ENCODE measurements at places on chromosomes 4 and X.

DNA sequence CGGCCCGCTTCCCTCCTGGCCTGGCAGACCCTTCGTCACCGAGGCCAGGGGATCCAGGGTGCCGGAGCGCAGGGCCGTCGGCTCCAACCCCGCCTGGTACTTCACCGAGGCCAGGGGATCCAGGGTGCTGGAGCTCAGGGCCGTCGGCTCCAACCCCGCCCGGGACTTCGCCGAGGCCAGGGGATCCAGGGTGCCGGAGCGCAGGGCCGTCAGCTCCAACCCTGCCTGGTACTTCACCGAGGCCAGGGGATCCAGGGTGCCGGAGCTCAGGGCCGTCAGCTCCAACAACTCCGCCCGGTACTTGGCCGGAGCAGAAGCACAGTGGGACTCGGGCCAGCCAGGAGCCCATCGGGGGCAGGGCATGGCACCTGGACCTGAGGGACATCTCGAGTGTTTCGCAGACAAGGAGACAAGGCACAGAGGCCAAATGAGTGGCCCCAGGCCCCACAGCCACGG is 85.1 kb downstream of the FAM53A start:
- DNase-seq = no peak

DNA sequence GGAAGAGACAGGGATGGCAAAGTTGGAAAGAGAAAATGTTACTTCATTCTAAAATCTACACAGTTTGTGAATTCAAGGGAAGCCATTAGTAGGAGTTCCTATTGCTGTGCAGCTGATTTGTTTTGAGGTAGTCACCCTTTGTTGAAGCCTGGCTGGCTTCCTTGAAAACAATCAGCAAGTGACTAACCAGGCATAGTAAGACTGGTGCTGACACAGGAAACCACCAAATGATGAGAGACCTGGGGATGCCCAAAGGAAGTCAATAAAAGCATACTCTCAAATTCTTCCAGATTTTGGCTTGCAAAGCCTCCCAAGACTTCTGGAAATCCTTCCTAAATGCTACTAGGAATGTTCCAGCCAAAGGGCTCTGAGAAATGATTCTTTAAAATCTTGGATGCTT is 23.9 kb upstream of the PRDM8 start:
- DNase-seq = peak; percentile 38

DNA sequence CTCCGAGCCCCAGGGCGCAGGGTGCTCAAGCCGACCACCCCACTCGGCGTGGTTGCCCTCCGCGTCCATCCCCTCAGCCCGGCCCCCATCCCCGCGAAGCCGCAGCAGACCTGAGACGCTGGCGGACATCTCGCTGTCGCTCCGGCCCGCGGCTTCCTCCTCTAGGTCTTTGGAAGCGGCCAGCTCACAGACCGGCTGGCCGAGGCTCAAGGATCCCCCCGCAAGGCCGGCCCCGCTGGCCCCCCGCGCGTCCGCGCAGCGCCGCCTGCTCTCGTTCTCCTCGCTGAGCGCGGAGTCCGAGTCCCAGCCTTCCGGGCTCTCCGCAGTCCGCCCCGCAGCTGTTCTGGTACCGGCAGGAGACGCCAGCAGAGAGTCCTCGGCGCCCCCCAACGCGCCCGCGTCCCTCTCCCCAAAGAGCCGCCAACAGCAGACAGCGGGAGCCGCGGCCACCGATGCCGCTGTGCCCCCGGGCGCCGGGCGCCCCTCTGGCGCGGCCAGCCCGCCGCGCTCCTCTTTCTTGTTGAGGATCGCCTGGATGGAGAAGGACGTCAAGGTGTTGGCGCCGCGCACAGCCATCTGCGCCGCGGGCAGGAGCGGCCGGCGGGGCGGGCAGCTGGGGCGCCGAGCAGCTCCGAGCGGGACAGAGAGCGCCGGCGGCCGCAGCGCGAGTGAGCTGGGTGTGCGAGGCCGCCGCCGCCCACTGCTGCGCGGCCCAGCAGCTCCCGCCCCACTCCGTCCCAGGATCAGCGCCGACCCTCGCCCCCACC is at the start of gene NKX3-2:
Gene NKX3-2 (minus strand): TSS at position 670 of the 767 bp plus-strand sequence. CDS start 94 bp downstream, at position 576.
- DNase-seq = peak; percentile 51

DNA sequence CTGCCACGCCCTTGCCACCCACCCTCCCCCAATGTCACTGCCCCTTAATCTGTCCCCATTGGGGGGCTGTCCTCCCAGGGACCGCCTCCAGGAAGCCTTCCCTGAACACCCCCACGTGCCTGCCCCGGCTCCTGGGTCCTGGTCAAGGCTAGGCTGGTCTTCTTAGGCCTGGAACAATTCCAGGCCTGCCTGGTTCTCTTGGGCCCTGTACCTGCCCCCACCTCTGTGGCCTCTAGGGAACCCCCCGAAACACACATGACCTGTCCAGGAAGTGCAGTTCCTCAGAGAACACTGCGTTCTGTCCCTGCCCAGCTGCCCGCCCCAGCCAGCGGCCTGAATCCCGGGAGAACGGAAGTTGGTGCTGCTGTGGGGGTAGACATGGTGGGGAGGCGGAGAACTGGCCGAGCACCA is 5.1 kb downstream of the MXD4 start:
- no peak for DNase-seq

- DNase-seq = no peak
Measured at GRCh38 chr4:173293663-173294062, 40.5 kb downstream of the HMGB2 start.

DNA sequence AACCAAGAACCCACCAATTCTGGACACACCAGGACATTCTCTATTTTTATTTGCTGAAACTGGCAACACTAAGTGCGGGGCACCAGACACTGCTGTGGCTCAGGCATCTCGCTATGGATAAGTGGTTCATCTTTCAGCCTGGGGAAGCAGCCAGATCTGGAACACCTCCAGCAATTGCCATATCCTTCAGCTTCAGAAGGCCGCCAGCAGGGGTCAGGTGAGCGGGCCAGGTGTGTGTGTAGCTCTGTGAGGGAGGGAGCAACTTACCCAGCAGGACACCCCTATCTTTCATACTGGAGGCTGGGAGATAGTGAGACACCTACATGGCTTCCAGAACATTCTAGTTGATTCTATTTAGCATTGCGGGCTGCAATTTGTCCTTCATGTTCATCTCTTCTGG is 57.0 kb upstream of the GBA3 start:
- DNase-seq = no peak

DNA sequence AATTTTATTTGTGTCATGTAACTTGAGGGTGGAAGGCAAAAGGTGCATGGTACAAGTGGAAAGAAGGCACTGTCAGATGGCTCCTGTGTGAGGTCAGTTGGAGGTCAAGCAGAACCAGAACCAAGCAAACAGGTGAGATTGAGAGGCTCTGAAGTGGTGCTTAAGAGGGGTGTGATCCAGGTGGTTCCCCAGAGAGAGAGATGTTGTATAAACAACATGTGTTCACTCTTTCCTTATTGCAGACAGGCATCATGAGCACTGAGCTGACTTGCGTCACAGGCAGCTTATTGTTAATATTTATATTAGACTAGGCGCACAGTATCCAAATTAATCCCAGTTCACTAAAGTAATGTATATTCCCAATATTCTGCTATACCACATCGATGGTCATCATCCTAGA is 56.8 kb downstream of the CXCL13 start:
- DNase-seq = no peak

GRCh38 chr4:58301376-58301999 is 1191.3 kb upstream of the IGFBP7 start:
- peak; percentile 1 for DNase-seq

DNA sequence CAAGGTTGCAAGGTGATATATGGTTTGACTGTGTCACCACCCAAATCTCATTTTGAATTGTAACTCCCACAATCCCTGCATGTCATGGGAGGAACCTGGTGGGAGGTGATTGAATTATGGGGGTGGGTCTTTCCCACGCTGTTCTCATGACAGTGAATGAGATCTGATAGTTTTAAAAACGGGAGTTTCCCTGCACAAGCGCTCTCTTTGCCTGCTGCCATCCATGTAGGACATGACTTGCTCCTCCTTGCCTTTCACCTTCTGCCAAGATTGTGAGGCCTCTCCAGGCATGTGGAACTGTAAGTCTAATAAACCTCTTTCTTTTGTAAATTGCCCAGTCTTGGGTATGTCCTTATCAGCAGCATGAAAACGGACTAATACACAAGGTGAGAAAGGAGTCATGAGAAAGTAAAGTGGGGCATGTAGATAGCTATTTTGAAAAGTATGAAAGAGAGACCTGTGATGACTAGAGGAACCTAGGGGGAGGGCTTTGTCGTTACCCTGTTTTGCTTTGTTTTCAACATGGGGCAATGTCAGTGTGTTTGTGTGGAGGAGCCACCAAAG is 6.3 kb downstream of the ZBTB49 start:
- DNase-seq = no peak

GRCh38 chr4:120555058-120555457 is 367.5 kb downstream of the PRDM5 start:
- no peak for DNase-seq

- DNase-seq = no peak
Measured at GRCh38 chr4:71123951-71124350, 130.5 kb downstream of the DCK start.

GRCh38 chr4:5249727-5250126 is 198.4 kb downstream of the STK32B start:
- no peak for DNase-seq

- DNase-seq = no peak
Measured at GRCh38 chr4:55932511-55932910, 16.2 kb upstream of the CEP135 start.

- no peak for DNase-seq
Measured at GRCh38 chr4:36917413-36917812, 327.1 kb upstream of the NWD2 start.

DNA sequence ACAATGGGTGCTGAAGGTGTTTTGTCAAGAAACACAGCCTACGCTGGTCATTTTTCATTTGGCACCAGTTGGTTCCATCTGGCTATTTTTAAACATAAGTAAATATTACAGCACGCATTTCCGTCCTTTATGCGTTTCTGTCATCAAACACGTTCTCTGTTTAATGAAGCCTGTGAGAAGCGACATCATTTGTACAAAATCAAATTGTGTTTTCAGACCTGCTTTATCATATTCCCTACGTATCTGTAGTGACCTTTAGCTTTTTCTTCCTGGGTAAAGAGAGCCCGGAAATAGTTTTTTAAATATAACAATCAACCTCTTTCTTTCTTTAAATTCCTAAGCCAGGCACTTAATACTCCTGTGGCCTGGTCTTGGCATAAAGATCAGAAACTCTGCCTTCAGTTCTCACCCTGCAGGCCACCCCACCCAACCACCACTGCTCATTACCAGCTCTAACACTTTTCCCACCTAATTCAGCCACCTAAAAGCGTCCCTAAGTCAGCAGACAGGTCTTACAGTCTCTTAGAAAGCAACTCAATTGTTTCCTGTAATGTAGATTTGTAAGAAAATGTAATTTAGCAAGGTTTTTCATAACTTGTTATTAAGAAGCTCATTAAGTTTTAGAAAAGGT is 30.4 kb downstream of the ACSL1 start:
- DNase-seq = no peak

GRCh38 chr4:86497980-86498862 is 95.9 kb upstream of the PTPN13 start:
- DNase-seq = peak; percentile 86

DNA sequence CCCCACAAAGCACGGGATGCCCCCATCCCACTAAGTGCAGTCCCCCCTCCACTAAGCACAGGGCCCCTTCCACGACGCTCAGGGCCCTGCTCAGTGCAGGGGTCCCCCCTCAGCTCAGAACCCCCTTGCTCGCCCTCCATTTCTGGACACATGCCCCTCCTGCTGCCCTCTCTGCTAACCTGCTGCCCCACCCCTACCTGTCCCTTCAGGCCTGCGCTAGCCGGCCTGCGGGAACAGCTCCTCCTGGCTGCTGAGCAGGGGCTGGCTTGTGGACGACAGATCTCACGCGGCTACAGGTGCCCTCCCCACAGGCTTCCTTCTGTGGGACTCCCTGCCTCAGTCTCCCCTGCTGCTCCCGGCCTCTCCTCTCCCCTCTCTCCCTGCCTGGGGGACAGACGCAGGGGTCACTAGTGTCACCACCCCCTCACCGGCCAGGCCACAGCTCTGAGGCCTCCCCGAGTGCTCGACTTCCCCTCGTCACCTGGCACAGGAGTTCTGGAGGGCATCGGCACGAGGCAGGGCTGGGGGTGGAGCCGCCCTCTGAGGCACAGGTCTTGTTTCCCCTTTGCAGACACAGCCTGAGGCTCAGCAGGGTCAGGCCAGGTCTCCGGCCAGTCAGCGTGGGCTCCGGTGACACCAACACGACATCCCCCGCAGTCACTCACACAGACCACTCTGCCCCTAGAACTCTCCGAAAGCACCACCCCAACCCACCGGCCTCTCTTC is 21.6 kb downstream of the GAK start:
- DNase-seq = no peak

GRCh38 chr4:87704001-87704400 is 53.9 kb downstream of the DMP1 start:
- DNase-seq = no peak

DNA sequence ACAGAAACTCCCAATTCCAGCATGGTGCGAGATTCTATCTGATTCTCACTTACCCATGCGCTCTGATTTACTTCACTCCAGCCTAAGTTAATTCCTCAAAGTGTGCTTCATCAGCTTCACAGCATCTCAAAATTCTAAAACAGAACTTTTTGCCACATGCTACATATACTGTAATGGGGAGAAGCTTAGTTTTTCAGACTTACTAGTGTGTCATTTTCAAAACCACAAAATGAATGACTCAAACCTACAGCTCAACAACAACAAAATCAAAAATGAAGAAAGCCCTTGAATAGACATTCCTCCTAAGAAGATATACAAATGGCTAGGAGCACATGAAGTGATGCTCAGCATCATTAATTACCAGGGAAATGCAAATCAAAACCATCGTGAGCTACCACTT is 14.9 kb downstream of the IRF2 start:
- peak; percentile 55 for DNase-seq

DNA sequence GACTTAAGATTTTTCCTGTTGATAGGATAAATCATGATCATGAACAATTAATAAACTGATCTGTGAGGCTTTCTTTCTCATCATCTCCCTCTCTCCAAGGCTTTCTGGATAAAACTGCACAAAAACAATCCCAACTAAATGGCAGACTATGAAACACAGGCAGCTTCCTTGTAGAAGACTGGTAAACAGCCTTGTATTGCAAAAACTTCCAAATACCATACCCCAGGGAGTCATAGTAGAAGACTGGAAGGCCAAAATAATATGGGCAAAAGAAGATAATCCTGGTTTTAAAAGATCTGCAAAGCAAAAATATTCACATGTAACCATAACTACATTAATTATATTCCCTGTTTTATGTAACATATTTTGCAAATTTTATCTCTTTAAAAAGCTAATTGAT is 113.0 kb downstream of the ANAPC10 start:
- DNase-seq = no peak

DNA sequence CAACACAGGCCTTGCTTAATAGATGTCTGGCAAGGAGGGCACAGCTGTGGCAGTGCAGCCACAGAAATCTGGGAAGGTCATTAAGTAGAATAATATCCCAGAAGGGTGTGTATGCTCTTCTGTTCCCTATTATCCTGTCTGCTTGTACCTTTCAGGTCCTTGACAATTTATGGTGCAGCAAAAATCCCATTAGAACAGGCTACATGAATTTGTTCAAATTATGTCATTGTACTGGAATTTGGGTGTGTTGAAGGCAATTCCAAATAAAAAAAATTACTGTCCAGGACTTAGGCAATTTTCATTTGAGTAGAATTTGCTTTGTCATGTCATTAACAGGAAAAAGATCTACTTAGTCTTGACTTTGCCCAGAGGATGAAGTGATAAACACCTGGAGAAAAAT is 192.1 kb downstream of the IDS start:
- DNase-seq = no peak
